ENCODE measurements at places on chromosomes 16 and 17.

GRCh38 chr16:720447-720989 is 428 bp upstream of the ANTKMT start:
- DNase-seq = no peak

DNA sequence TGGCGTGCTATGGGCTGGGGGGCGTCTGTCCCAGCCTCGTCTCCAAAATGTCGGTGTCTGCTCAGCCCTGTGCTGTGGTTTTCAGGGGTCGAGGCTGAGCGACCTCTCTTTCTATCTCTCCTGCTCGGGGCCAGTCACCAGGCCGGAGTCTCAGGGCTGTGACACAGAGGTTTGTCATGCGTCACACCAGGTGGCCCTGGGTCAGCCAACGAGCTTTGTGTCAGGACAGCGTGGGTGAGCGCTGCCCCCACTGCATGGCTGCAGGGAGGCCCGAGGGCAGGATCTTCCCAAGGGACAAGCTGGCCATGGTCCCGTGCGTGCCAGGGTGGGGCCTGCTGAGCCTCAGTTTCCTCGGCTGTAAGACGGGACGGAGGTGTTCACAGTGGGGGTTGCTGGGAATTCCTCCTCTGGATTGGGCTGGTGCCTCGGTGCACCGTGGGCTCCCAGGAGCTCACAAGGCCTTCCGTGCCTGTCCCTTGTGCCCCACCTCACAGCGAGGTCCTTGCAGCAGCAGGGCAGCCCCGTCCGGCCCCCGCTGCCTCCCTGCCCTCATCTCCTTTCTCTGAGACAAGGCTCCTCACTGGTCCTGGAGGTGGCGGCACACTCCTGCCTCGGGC is 50.5 kb downstream of the CBFA2T3 start:
- no peak for DNase-seq

DNA sequence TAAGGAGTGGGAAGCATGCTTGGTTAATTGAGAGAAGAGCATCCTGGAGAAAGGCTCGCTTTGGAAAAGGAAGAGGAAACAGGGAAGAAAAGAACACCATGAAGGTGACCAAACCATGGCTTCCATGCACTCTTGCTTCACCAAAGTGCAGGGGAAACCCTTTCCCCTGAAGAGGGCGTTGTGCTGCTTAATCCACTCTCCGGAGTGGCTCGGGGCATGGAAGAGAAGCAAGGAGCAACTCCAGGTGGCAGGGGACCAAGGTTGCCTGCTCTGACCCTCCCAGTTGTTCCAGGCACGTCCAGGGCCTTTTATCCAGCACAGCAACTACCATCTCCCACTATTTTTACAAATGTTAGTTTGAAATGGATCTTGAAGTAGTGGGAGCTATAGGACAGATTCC is 108.1 kb downstream of the STX8 start:
- no peak for DNase-seq

DNA sequence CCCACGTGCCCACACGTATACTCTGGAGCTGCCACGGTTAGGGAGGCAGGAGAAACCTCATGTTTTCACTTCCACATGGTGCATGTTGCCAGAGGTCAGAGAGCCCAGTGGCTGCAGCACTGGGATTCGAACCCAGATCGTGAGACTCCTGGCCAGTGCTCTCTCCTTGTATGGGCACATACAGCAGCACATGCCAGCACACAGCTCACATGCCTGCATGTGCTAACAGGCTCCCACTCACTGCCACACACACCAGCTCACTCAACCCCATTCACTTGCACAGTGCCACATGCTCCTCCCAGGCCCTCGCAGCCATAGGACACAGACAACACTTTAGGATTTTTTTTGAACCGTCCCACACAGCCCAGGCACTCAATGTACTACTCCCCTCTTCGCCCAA is 49.5 kb upstream of the MRPS23 start:
- DNase-seq = no peak

GRCh38 chr16:55037046-55037445 is 106.4 kb downstream of the IRX5 start:
- no peak for DNase-seq

GRCh38 chr17:58741121-58741625 is 14.5 kb upstream of the PPM1E start:
- DNase-seq = no peak

GRCh38 chr17:64356304-64356686 is 34.4 kb downstream of the PECAM1 start:
- DNase-seq = no peak

- DNase-seq = no peak
These were observed 91.6 kb upstream of the ZNF469 start for GRCh38 chr16:88290850-88291830.

DNA sequence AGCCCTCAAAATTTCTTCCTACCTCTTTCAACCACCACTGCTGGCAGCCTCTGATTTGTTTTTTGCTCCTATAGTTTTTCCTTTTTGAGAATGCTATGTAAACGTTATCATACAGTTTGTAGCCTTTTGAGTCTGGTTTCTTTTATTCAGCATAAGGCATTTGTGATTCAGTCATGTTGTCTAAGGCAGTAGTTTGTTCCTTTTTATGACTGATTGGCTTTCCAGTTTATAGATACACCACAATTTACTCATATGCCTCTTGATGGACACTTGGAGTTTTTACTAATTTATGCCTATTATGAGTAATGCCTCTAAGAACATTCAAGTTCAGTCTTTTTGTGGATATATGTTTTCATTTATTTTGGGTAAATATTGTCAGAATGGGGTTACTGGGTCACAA is 136.6 kb downstream of the CHD9 start:
- DNase-seq = no peak

GRCh38 chr17:80991645-80992076 is at the start of gene CHMP6:
CHMP6 (plus strand) TSS chr17:80991841; CDS start chr17:80991919, 78 bp downstream.
- DNase-seq = peak; percentile 59

DNA sequence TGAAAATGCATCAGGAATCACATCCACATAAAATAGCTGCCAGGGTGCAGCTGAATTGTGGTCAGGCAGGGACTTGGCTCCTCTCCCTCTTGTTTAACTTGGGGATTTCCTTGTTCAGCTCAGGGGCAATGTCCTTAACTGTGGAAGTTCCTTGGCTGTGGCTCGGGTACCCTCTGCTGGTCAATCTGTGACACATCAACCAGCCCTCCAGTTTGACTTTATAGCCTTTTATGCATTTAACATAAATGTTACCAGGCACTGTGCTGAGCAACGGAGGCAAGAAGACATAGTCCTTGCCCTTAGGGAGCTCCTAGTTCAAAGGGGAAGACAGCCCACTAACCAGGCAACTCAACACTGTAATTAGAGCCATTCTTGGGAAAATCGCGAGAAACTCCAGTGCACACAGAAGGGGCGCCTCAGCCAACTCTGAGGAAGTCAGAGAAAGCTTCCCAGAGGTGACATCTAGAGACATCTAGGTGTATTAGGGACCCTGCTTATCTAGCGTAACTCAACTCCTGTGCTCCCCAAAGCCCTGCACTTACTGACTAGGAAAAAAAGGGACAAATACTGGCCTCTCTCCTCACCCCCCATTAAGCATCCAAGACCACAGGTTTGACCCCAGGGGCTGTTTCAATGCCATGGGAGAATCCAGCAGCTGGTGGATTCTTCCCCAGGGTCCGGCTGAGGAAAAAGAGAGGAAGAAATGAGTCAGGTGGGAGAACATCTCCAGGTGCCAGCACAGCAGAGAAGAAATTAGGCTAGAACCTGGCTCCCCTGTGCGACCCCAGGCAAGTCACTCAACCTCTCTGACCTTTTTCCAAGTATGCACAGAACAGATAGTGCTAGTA is 17.3 kb upstream of the EEF2K start:
- no peak for DNase-seq

DNA sequence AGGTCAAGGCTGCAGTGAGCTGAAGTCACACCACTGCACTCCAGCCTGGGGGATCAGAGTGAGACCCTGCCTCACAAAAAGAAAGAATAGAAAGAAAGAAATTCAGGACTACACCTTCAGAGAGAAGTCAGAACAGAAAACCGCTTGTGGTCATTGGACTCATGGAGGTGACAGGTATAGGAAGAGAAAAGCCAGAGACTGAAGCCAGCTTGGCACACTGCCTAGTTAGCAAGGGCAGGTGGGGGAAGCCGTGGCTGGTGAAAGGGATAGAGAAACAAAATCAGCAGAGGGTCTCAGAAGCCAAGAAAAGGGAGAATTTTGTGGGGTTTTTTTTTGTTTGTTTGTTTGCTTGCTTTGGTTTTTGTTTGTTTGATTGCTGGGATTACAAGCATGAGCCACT is 32.9 kb upstream of the SKAP1 start:
- no peak for DNase-seq

- no peak for DNase-seq
These were observed 479.3 kb downstream of the HS3ST3B1 start for GRCh38 chr17:14780097-14780651.

- DNase-seq = no peak
These were observed 755 bp downstream of the PIEZO1 start for GRCh38 chr16:88784074-88784855.

- no peak for DNase-seq
These were observed 10.2 kb upstream of the GGA2 start for GRCh38 chr16:23520500-23520899.

- no peak for DNase-seq
These were observed 309.2 kb downstream of the MAP2K6 start for GRCh38 chr17:69723741-69724140.

DNA sequence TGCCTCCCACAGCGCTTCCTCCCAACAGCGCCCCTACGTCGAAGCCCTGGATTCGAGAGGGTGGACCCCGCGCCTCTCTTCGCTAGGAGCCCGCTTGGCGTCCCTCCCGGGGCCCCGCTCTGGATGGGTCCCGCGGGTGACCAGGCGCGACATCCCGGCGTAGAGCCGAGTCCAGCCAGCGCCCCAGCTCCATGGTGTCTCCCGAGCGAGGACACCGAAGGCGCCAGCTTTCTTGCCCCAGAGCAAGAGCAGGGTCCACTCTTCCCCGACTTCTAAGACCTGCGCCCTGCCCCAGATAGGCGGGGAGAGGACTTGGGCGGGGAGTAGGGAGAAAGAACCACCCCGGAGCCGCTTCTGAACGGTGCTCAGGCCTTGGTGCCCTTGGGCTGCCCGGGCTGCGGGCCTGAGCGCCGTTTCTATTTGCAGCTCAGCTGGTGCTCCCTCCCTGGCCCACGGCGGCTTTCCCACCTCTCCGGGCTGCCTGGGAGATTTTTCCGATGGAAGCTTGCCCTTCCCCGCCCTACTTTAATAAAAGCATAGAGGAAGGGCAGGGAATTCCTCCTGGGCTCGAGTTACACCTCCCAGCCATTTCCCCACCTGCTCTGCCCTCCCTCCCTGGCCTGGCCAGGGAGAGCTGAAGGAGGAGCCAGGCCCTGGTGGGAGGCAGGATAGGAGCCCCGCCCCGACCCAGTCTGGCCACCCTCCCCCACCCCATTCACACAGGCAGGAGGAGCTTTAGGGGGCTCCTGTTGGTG is 1.8 kb downstream of the MMP15 start:
- DNase-seq = no peak

DNA sequence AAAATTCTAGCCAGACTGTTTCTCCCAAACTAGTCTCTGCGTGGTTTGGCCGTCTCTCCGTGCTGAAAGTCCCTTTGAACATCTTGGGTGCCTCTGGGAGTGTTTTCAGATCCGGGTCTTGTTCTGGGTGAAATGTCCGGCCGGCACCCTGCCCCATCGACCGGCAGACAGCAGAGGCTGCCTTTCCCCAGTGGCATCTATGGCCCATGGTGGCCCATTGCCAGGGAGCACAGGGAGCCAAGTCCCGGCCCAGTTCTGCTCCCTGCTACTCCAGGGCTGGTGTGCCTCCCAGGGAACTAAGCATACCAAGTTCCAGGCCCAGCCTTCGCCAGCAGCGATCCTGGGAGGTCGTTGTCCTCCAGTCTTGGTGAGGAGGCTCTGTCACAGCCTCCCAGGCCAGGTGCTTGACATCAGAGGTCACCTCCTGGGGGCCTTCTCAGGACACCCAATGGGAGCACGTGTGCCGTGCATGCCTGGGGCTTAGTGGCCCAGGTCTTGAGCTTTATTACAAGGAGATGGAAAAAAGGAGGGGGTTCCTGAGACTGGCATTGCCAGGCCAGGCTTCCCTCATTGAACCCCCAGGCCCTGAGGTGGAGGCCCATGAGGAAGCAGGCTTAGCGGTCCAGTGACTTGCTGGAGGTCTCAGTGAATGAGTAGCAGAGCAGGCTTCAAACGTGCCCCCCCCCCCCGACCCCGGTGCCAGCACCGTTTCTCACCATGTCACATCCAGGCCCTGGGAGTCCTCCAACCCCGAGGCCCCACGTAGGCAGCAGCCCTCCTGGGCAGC is 54.0 kb downstream of the PGS1 start:
- no peak for DNase-seq

GRCh38 chr16:20628213-20628612 is 52.0 kb upstream of the ACSM2B start:
- no peak for DNase-seq

DNA sequence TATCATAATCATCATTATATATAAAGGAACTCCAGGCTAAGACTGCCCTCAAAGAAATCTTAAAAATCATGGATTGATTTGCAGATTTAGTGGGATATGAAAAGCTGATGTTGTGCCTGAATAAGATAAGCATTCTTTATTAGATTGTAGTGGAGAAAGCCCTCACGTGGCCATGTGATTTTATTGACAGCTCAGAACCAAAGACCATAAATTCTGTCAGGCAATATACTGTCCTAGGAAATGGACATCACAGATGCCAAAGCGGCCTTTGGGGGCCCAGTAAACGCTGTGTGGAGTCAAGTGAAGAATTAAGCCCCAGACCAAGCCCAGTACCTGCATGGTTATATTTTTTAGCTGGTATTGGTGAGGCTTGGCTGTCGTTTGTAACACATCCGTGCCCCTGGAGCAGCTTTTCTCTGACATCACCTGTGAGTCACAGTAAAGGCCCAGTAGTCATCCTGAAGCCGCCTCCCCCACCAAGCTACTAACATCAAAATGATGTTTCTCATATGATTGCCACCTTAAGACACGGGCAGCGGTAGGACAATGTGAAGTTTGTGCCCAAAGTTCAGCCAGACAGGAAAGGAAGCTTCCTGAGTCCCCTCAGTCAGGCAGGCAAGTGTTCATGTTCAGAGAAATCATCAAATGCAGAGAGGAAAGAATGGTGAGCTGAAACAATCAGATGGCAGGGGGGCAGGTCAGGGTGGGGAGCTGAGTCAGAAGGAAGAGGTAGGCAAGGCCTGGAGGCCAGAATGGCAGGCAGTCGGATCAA is 209.4 kb downstream of the IRX3 start:
- no peak for DNase-seq

GRCh38 chr16:50403491-50403890 is 34.7 kb upstream of the BRD7 start:
- no peak for DNase-seq
